ENCODE measurements at places on chromosomes 3 and 15.
A peak's percentile ranks its signal among the peaks of the same experiment; 100 is the strongest.

DNA sequence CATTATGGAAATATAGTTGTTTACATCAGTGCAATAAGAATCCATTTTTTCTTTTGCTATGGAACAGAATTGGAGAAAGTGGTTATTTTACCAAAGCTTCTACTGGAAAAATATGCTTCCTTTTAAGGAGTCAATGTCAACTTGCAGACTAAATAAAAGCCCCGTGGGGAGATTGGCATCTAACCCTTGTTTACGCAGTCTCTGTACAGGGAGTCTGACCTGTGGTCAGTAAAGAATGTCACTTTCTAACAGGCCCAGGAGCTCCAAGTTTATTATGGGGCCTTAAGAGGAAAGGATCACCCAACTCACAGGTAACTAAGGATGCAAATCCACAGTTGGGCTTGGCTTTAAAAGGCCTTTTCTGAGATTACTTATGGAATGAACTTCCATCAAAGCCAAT lies 1751.2 kb downstream of the SI start:
- no peak for DNase-seq

DNA sequence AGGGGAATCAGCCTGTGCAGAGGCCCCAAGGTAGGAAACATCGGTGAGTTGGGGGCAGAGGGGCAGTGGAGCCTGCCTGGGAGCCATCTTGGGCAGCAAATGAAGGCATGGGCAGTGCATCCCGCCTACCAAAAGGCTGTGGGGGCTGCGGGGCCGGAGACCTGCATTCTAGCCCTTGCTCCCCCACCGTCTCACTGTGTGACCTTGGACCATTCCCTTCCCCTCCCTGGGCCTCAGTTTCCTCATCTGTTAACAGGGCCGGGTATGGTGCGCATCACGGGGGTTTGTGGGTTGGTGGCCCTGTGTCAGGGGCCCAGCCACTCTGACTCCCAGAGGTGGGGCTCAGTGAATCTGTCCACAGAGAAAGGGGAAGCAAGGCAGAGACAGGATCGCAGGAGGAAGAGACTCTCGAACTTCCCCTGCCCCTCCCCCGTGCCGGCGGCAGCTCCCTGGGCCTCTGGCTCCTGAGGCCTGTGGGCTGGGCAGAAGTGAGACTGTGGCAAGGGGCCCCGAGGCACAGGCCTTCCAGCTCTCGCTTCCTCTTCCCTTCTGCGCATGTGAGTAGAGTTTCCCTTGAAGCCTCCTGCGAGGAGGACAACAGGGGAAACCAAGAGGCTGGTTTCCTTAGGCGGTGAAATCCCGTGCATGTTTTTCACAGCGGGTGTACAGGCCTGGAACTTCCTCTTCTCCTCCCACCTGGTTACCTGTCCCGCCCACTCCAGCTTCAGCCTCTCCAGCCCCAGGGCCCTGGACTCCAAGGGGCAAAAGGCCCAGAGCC lies 42.9 kb downstream of the IDH2 start:
- DNase-seq, result peak; percentile 24

- no peak for DNase-seq
These were observed 87.2 kb downstream of the TGFBR2 start for GRCh38 chr3:30693470-30694120.

GRCh38 chr3:194673761-194674160 lies 1.8 kb upstream of the LSG1 start:
- no peak for DNase-seq

- DNase-seq, result no peak
These were observed 88.4 kb upstream of the RPL32 start for GRCh38 chr3:12929801-12930200.

- DNase-seq, result no peak
These were observed 6.0 kb downstream of the GATM start for GRCh38 chr15:45372041-45372995.

DNA sequence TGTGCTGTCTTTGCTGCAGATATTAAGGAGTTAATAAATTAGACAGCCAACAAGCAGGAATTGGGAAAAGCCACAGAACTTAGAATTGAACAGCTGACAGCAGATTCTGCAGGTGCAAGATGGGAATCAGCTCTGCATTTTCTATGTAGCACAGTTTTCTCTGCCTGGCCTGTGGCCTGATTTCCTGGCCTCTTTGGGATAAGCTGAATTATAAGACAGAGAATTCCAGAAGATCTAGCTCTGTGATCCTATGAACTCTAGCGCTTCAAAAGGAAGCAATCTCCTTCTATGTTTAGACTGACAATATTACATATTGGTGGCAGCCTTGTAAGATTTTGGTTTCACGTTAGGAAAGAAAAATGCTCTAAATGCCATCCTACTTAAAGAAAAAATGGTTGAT lies 24.0 kb upstream of the SOX2 start:
- no peak for DNase-seq

GRCh38 chr15:51793521-51794305 lies 35.7 kb upstream of the TMOD3 start:
- no peak for DNase-seq

GRCh38 chr15:62533687-62534086 lies 368.6 kb upstream of the C2CD4B start:
- no peak for DNase-seq

DNA sequence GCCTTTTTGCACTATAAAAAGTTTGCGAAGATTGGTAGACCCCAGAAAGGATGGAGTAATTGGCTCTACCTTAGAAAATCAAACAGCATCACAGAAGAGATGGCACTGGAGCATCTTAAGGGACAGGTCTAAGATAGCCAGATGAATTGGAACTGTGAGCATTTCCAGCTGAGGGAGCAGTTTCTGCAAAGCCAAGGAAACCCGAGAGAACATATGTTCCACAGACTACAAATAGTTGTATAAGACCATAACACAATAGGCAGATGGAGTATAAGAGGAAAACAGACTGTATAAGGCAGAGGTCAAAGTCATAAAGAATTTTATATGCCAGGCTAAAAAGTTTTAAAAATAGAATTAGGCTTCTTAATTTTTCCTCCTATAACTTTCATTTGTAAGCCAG lies 46.0 kb downstream of the TSC22D2 start:
- DNase-seq, result no peak

- no peak for DNase-seq
These were observed 5.1 kb downstream of the RASA2 start for GRCh38 chr3:141491929-141492328.

DNA sequence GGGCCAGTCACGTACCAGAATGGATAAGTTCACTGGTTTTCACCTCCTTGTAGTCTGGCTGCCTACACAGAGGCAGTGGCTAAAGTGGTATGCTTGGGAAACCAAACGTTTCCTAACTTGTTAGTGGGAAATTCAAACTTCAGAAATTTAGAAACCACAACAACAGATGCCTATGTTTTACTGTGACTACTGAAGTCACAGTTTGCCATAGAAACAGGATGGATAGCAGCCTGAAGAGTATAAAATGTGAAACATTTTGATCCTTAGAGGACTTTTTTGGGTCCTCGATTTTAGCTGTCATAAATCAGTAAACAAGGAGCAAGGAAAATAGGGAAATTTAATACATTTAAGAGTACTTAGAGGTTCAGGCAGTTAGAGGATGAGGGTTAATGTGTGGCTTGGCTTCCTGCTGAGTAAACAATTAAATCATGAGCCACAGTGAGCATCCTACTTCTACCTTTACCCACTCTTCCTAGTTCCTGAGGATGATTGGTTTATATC lies 48.6 kb downstream of the CMSS1 start:
- DNase-seq, result no peak

DNA sequence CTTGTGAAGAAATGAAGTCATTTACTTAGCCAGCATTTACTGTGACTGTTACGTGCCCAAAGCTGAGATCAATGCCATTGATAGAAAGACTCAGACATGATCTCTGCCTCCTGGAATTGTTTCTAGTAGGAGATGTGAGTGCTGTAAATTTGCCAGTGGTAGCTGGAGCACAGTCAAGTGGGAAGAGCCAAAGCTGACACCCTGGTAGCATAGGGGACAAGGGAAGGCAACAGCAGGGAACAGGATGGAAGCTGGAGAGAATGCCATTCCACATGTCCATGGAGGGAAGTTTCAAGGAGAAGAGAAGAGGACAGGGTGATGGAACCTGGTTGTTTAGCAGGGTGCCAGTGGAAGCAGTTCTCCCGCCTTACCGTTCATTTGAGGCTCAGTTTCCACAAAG lies 64.0 kb downstream of the TCAIM start:
- DNase-seq, result no peak

DNA sequence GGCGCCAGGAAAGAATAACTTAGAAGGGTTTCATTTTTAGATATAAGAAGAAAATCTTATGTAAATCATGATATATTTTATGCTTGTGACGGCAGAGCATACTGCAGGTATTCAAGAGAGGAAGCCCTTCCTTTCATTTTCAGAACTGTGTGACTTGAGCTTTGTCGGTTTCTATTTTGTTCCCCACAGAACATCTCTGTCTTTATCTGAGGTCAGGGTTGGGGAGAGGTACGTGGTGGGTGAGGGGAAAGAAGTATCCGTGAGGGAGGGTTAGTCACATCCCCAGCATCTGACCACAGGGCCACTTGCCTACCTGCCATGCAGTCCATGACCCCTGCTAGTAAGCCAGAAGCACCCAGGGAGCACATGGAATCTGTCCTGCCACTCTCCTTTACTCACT lies 126.5 kb downstream of the DGKG start:
- no peak for DNase-seq

GRCh38 chr3:192068464-192069254 lies 607.7 kb downstream of the PYDC2 start:
- DNase-seq, result no peak

- no peak for DNase-seq
These were observed 207.8 kb upstream of the MCTP2 start for GRCh38 chr15:94023531-94023930.

GRCh38 chr3:117628823-117629291 lies 919.3 kb downstream of the TUSC7 start:
- no peak for DNase-seq

DNA sequence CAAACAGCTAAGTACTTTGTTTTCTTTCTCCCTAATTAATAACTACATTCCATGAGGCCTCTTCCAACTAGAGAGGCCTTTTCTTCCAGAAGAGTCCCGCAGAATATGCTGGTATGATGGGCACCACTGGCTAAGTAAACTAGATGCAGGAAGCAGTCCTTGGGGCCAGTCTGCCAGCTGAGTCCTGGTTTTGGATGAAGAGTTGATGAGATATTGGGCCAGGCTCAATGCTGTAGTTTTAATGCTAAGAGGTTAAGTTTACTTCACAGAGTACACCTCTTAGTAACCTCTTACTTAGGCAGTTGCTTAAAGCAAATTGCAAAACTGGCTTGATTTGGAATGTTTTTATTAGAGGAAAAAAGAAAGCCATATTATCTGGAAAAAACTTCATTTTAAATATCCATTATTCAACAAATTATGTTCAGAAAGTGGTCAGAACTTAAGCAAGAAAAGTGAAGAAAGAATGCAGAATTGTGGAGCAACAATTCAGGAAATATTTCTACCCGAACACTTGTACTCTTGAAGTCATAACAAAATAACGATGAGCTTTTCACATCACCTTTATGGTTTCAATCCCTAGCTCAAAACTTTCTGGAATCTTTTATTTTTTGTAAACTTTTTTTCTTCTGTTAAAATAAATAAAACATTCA lies 178.4 kb upstream of the CDIN1 start:
- DNase-seq, result no peak

- DNase-seq, result no peak
These were observed 167.1 kb downstream of the MECOM start for GRCh38 chr3:169496402-169496801.

DNA sequence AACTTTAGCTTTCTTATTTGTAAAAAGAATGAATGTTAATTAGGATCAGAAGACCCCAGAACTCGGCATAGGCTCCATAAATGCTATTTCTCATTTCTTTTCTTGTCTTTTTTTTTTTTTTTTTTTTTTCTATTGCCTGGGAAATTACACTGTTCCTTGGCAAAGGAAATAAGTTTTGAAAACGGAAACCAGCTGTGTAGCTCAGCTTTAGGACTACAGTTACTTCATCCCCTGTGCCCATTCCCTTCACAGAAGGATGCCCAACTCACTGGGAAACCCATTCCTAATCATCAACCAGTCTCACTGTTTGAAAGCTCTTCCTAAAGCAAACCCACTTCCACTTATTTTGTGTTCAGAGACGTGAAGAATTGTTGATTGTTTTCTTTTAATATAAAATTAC lies 254.0 kb upstream of the IL12A start:
- DNase-seq, result no peak

DNA sequence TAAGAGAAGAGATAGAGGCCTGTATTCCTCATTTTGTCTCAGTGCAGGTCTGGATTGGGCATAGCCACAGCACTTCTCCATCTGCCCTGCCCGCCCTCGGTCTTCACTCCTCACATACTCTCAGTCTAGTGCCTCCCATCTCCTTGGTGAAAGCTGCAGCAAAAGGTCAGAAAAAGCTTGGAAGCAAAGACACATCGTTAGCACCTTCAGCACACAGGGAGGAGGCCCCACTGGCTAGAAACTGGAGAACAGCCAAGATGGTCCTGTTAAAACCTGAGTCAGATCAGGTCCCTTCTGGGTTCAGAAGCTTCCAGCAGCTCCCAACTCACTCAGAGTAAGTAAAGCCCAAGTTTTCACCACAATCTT lies 1.6 kb upstream of the KLF15 start:
- DNase-seq, result no peak

DNA sequence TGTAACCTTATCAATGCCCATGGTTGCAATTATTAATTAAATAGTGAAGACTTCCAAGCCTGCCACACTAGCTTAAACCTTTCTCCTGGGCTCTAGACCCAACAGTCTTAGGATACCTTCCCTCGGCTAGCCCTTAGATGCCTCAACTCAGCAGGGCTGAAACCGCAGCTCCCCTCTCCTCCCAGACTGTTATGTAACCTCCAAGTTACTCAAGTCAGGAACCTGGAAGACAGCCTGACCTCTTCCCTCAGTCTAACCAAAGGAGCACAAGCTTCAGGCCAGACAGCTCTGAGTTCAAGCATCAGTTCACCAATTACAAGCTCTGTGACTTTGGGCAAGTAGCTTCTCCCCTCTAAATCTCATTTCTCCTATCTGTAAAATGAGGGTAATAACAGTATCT lies 70.5 kb upstream of the HACD2 start:
- no peak for DNase-seq

DNA sequence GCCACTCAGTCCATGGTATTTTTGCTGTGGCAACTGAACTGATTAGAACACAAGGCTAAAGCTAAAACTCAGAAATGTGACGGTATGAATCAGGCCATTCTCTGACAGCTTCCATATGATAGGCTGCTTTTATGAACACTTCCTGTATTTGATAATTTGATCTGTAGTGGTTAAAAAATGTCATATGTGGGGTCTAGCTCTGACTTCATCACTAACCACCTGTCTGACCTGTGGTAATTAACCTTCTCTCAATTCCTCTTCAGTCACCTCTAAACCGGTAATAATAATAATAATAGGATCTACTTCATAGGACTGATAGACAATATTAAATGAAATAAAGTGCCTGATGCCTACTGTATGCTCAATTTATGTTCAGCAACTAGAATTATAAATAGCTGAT lies 223.2 kb downstream of the MBNL1 start:
- no peak for DNase-seq

- no peak for DNase-seq
These were observed 32.7 kb downstream of the GNB4 start for GRCh38 chr3:179418610-179419009.

DNA sequence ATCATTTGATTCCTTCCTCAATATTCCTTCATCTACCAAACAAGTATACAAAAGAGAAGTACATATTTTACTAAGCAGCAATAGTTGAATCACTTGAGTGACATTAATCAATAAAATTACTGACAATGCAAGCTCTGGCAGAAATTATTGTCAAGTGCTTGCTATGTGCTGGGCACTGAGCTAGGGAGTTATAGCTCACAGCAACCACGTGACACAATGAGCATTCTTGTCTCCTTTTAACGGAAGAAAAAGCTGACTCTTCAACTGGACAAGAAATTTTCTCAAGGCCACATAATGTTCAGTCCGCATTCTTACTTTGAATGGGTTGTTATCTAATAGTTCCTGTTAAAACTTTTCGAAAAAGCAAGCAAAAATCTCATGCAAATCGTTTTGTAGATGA lies 500.1 kb downstream of the PYDC2 start:
- no peak for DNase-seq

Data from activated naive CD4-positive, alpha-beta T cell (primary cell).